Activated T-helper 2 cell treated with anti-CD3 and anti-CD28 coated beads, Interferon-gamma antibody, Interleukin-2, Interleukin-4, amounts not matched to agents 10 μg/mL and 5 μg/mL and 100 μg/mL, durations not matched to agents 14 hours and 24 hours and 36 hours (primary cell): ENCODE measurements at places on chromosomes 7 and 10.
A peak's percentile ranks its signal among the peaks of the same experiment; 100 is the strongest.

DNA sequence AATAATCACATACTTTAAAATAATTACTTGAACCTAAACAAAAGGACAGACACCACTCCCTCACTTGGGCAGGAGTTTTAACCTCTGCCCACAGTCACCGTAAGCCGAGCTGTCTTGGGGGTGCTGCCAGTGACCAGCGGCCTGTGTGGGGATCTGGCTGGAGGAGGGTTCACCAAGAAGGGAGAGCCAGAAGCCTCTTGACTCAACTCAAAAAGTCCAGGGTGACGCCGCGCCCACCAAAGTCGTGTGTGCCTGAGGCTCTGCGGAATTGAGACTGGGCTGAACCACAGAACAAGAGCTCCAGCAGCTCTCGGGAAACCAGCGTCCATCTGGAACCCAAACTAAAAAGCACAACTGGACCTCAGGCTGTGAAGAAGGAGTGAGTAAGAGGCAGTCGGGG, 35.8 kb downstream of the ZFAND2A start:
- DNase-seq, result no peak

- DNase-seq, result no peak
Observed at GRCh38 chr10:68463365-68464093, 8.2 kb downstream of the DNA2 start.

DNA sequence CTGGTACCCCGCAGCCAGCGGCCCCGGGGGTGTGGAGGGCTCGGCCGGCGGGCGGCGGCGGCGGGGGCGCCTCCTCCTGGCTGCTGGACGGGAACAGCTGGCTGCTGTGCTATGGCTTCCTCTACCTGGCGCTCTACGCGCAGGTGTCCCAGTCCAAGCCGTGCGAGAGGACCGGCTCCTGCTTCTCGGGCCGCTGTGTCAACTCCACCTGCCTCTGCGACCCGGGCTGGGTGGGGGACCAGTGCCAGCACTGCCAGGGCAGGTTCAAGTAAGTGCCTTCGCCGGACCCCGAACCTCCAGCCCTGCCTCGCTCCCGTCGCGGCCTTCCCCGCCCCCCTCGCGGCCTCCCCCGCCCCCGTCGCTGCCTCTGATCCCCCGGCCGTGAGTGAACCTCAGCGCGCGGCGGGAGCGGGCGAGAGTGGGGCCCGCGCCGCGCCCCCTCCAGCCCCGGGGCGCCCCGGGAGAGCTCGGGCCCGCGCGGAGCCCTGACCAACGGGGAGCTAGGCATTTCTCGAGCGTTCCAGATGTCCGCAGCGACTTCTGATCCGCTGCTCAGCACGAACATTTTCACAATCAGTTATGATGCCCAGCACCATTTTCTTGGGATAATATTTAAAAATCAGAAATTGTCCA, 727 bp downstream of the ATRNL1 start:
- no peak for DNase-seq

GRCh38 chr10:52351914-52352330, 37.8 kb downstream of the DKK1 start:
- no peak for DNase-seq

GRCh38 chr10:72086466-72087391, 1.6 kb downstream of the SPOCK2 start:
- peak; percentile 51 for DNase-seq

DNA sequence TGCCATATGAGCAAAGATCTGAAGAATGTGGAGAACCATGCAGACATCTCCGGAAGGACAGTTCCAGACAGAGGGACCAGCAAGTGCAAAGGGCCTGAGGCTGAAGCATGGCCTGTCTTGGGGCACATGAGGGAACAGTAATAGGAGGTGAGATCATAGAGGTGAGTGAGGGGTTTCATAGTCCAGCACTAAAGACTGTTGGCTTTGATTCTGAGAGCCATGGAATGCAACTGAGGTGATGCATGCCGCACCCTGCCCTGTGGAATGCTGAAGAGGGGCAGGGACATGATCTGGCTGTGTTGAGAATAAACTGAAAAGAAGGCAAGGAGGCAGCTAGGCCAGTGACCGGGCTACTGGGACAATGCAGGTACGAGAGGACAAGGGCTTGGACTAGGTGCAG, 253.1 kb upstream of the KLF14 start:
- DNase-seq, result no peak

DNA sequence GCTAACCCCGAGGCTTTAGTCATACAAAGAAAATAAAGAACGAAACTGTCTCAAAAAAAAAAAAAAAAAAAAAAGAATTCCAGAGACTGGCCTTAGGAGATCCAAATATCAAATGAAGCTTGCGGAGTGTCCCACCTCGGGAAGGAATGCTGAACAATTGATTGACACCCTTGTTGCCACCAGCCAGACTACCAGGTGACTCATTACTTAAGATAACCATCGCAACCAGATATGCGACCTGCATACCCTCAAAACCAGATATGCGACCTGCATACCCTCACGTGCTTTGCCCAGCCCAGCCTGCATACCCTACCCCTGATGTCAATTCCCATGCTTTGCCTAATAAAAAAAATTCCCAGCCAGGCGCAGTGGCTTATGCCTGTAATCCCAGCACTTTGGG, 2.7 kb upstream of the PRKRIP1 start:
- no peak for DNase-seq

GRCh38 chr10:11255156-11255555, 237.5 kb downstream of the CELF2 start:
- DNase-seq, result no peak

GRCh38 chr7:104264285-104264684, 56.5 kb upstream of the ORC5 start:
- DNase-seq, result no peak

- DNase-seq, result peak; percentile 27
Observed at GRCh38 chr7:73851410-73852338, 9.3 kb upstream of the TMEM270 start.

- no peak for DNase-seq
Observed at GRCh38 chr10:89975771-89976170, 274.4 kb downstream of the KIF20B start.

DNA sequence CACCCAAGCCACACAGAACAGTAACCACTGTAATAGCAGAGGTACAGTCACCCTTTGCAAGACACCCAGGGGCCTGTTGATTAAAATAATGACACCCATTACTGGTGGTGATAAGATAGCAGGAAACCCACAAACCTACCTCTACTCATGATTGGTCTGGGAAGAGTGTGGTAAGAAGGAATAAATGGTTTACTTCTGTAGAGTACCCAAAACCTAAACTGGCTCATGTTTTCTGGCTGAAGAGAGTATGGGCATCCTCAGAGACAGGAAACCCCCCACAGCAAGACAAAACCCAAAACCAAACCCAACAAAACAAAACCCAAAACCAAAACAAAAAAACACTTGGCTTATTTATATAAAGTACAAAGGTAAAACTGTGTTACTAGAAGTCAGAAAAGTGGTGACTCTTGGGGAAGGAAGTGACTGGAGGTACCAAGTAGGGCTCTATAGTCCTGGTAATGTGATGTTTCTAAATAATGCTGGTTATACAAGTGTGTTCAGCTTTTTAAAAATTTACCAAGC, 15.5 kb upstream of the DNAJB12 start:
- peak; percentile 22 for DNase-seq

DNA sequence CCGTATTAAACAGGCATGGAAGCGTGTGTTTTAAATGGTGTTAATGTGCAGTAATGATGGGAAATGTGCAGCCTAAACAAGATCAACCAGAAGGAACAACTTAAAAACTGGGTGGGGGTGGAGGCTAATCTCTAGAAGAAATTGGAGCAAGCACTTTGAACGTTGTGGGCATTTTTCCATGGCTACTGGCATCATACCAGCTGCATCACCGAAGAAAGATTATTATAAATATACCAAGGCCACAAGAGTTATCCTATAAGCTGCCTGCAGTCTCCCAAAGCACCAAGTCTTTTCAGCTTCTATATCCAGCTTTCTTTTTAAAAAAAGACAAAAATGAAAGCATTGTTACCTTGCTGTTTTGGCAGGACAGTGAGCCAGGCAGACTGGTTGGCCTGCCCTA, 79.9 kb downstream of the FGFR2 start:
- DNase-seq, result no peak

DNA sequence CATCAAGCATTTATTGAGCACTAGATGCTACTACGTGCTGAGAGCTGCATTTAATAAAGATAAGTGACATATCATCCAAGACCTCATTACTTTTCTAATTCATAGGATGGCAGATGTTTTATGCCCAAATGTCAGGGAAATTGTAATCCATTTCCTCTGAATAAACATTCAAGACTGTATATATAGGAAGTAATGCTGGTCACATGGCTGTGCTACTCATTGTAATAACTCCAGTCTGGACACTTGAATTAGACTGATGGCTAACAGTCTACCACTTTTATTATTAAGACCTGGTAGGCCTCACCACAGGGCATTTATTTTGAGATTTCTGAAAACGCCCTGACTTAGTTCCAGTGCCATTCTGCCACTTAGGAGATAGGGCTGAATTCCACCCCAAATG, 36.6 kb downstream of the PIK3AP1 start:
- DNase-seq, result no peak
